ENCODE measurements at places on chromosomes 3 and 15.

- DNase-seq = no peak
Measured at GRCh38 chr15:51114437-51115119, 19.9 kb upstream of the TNFAIP8L3 start.

DNA sequence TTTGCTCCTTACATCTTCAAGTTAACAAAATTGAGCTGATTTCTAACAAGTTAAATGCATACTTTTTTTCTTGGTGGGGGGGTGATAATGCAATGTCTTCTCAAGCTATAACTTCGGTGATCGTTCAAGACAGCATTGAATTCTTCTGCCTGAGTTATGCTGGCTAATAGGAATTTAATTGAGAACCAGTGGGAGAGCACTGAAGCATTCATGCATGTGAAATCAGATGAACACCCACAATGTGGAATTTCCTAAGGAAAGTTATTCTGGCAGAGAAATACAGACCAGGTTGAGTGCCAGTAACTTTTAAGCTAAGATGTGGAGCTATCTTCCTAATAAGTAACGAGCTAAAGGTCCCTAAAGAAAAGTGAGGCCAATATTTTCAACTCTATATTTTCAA, 3.0 kb downstream of the SPATA16 start:
- DNase-seq = no peak

- peak; percentile 84 for DNase-seq
Measured at GRCh38 chr3:122382888-122383666, at the start of gene MIX23. Gene MIX23 (minus strand): TSS chr3:122383231. CDS start chr3:122383224, 7 bp downstream.

DNA sequence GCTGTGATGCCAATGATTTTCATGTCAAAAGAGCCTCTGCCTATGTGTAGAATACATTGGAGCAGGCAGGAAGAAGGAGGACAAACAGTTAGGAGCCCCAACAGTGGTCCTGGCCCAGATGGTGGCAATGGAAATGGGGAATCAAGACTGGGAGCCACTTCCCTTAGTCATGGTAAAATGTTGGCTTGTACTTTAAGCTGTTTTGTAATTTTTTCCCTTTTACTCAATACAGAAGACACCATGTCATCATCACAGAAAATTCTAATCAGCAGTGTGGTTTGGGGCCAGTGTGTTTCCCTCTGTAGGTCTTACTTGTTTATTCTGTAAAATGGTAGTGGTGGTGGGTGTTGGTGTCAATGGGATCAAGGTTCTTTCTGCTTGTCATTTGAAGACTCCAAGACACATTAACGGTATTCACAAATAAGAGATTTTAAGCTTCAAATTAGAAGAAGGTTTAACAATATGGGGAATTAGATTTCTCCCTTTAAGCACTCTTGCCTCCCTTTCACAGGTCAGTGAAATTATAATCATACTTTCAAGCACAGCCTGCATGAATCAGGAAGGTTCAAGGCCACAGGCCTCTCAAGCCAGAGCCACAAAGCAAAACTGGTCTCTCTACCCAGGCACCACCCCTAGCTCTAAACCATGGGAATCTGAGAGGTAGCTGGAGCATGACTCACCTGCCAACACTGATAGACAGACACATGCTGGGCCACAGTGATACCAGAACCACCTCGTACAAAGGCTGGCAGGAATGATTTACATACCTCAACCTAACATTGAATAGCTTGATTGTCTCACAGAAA, 24.9 kb downstream of the SIAH2 start:
- DNase-seq = peak; percentile 57

GRCh38 chr3:134993011-134993410, 198.0 kb downstream of the EPHB1 start:
- no peak for DNase-seq

DNA sequence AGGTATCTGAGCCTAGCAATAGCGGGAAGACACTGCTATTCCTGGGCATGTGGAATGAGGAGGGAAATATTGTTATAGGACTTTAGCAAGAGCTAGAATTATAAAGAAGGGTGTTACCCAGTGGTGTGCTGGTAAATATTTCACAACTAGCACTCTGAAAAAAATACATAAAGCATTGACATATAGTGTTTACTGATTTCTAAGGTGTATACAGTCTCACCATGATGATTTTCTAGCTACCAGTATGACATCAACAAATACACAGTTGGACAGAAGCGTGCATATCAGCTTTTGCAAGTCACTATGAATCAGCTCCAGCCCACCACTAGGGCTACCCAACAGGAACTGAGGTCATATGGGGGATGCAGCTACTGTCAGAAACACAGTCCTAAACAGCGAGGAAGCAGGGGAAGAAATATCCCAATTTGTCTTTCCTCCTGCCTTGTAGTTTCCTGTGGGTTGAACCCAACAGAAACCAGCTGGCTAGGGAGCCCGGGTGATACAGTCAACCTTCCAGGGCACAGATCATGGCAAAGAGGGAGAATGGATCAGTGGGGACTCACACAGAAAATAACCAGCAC, 39.6 kb downstream of the HGD start:
- DNase-seq = no peak

DNA sequence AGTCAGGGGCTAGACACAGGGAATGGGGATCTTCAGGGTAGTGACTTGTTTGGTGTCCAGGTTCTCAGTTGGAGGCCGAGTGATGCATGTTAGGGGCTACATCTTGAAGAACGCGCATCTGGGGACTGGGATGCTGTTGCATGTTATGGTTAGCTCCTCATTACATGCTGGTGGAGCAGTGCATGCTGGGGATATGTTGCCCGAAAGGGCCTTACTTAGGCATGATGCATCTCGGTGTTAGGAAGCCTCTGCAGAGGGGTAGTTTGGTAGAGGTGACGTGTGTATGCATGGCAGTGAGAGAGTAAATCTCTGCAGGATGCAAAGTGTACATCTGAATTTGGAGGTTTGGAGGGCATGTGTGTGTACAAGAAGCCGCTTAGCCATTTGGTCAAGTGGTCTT, 2.4 kb downstream of the EIF4G1 start:
- no peak for DNase-seq

- no peak for DNase-seq
Measured at GRCh38 chr3:101141135-101141534, 147.9 kb upstream of the ABI3BP start.

DNA sequence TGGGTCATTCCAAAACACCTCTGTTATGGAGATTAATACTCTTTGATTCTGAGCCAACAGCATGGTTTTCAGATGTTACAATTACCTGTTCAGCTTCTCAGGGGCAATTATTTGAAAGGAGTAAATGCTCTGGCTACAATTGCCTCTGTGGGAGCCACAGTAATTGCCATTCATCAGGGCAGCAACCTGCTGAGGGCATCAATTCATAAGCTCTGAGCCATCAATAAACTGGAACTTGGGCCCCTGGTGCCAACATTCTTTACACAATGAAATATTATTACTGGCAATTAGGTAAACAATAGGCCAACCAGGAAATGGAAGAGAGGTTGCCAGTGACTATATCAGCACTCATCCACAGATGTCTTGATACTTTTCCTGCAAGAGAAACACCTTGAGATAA, 660.8 kb downstream of the MECOM start:
- DNase-seq = no peak

GRCh38 chr15:94441760-94442159, 210.4 kb downstream of the MCTP2 start:
- no peak for DNase-seq

DNA sequence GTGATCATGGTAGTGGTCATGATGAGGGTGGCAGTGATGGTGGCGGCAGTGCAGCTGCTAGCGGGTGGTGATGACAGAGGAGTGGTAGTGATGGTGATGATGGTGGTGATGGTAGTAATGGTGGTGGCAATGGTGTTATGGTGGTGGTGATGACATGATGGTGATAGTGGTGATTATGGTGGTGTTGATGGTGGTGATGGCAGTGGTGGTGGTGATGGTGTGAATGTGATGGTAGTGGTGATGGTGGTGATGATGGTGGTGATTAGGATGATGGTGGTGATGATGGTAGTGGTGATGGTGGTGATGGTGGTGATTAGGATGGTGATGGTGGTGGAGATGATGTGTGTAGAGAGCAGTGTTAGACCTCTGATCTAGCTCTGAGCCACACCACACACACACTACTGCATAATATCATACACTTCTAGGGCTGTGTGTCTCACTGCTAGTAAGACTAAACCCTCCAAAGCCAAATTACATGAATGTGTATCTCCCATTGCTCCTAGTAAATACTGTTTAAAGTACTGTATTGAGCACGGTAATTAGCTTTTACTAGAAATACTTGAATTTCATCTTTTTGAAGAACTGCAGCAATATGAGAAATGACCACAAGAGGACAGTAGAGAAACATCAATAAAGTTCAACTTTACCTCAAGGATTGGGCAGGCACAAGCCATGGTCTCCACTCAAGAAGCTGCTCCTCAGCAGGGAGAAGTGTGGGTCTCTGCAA, 28.8 kb downstream of the TMED3 start:
- DNase-seq = no peak

DNA sequence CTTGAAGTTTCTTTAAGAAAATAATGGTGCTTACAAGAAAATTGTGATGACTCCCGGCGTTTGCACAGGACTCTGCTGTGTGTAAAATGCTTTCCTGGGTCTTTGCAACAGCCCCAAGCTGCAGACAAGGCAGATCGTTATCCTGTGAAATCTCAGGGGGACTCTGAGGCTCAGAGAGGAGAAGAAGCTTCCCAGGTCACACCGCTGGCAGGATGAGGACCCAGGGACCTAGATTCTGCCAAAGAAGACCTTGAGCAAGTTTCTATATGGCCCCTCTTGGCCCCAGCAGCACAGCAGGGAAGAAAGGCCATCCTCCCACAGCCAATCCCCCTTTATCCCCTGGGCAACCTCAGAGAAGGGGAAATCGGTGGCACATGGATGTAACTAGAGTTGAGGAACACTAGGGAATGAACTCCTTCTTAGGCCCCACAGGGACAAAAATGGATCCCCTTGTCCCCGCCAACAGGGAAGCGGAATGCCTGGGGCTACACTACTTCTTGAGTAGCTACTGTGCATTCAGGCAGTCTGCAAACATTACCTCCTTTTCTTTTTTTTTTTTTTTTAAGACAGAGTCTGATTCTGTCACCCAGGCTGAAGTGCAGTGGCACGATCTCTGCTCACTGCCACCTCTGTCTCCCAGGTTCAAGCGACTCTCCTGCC, 72.8 kb downstream of the CPN2 start:
- no peak for DNase-seq

DNA sequence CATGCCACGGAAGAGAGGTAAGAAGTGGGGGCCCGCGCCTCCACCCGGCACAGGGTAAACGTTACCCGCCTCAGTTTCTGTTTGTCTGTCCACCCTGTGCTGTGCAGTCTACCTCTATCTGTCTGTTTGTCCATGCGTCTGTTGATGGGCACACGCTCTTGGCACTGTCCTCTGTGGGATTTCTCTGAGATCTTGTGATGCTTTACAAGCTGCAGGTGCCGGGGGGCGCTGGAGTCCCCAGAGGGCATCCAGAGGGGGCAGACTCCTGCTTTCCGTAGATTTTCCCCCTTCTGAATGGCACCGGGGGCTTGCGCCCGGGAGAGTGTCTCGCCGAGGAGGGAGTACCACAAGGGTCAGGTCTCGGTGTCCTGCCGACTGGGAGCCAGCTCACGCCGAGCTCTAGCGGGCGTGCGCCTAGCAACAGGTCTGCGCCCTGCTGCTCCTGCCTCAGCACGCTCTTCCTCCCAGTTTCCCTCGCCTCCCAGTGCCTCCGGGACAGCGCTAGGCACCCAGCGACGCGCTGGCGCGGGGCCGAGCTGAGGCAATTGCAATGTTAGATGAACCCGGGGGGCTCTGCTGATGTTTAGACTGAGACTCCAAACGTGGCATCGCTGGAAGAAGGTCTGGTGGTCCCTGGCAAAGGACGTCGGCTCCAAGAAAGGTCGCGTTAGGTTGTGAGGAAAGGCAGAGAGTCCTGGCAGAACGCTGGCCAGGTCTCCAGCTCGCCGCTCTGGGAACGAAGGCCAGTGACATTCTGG, 667 bp downstream of the CEMIP start:
- no peak for DNase-seq

DNA sequence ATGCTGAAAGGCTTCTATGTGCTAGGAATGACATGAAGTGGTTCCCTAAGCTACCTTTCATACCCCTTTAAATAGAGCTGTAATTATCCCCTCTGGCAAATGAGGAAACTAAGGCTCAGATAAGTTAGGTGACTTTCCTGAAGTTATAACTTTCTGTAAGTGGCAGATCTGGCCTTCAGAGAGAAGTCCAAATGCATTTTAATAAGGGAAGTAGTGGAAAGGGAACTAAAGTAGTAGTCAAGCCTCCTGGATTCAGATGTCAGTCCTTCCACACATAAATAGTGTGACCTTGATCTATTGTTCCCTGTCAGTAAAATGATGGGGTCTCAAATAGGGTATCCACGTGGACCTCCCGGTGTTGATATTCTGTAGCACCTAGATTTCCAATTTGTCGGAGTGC, 277.7 kb downstream of the EDEM1 start:
- no peak for DNase-seq

DNA sequence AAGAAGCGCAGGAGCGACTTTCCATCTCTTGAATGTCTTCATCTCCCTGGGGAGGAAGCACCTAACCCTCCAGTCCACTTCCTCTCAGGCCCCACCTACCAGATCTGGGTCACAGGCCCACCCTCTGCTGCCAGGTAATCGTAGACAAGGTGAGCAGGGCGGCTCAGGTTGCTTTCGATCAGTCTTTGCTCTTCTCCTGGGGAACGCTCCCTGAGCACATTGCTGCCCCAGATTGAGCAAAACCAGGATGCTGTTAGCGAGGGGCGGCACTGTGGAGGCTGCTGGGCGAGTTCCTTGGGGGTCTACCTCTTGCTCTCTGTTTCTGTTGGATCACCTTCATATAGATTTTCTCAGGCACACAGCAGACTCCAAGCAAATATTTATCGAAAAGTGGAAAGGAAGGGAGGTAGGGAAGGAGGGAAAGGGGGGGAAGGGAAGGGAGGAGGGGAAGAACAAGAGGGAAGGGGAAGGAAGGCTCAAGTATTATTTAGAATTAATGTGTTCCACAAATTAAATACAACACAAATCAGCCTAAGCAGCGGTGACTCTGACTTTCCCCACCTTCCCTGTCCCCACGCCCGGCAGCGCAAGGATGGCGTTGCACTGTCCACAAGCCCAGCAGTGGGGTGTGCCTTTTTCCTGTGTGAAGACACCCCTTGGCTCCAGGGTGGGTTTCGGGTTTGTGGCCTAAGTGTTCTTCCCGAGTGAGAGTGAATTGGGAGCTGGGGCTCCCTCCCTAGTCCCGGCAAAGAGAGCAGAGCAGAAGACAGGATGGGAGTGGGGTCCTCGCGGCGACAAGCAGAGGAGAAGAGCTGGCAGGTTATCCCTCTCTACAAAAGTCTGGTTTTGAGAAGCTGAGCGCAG, 6.1 kb upstream of the PCSK6 start:
- DNase-seq = no peak

DNA sequence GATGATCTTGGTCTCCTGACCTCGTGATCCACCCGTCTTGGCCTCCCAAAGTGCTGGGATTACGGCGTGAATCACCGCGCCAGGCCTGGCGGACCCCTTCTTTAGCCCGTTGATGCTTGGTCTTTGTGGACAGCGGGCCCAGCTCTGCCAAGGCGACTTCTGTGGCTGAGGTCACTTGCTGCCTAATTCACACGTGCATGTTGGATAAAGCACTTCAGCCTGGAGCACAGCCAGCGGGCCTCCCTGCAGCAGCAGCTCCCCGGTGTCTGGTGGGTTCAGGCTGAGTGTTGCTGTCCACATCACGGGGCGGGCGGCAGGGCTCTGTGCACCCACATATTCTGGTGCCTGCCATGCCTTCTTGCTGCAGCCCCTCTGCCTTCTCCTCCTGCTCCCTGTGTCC, 88.4 kb downstream of the DGKG start:
- DNase-seq = no peak

GRCh38 chr3:160747422-160747821, 8.6 kb upstream of the PPM1L start:
- DNase-seq = no peak

- DNase-seq = no peak
Measured at GRCh38 chr15:84979651-84980050, 2.0 kb upstream of the PDE8A start.

GRCh38 chr3:74920721-74921350, 306.4 kb upstream of the CNTN3 start:
- no peak for DNase-seq

All from stimulated activated CD4-positive, alpha-beta T cell treated with anti-CD3 and anti-CD28 coated beads, Interleukin-12 subunit alpha, Interleukin-12 subunit beta, amount 100 ng/mL, for 48 hours (primary cell).